ENCODE measurements at places on chromosomes 3 and 15. TPM values are rescaled to one million over a fixed set of nuclear protein-coding genes. Genes with fewer than 3 reads are reported as not detected.

ARPIN gene
- 15.9 TPM for total RNA-seq

ARNT2 gene
- 56.6 TPM for total RNA-seq

ADCY5 gene
- total RNA-seq = 30.7 TPM

MCTP2 gene
- total RNA-seq = 0.62 TPM

PP2D1 gene
- not detected for total RNA-seq

ESYT3 gene
- total RNA-seq = 0.31 TPM

IFT122 gene
- 23.7 TPM for total RNA-seq

GPR160 gene
- 2.5 TPM for total RNA-seq

ALDH1L1 gene
- total RNA-seq = 2.7 TPM

IQCF5 gene
- total RNA-seq = not detected

ZNF774 gene
- total RNA-seq = 6.1 TPM

C3orf22 gene
- total RNA-seq = not detected

STX19 gene
- total RNA-seq = not detected

PLSCR2 gene
- total RNA-seq = not detected

DNA sequence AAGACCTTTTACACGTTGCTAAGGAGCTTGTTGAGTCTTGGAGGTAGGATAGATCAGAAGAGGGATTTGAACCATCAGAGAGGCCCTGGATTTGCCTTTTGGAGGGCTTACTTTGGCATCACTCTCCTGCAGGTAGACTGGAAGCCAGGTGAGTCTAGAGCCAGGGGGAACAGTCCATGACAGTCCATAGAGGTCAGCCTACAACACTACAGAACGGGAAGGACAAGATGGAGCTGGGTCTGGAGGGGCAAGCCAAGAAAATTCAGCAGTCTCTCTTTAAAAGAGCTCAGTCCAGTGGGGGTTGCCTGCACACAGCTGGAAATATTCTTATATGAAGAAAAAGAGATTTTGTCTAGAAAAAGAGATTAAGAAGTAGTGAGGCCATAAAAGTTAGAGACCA is 60.7 kb downstream of the HHLA2 start:
- no peak for DNase-seq

DNA sequence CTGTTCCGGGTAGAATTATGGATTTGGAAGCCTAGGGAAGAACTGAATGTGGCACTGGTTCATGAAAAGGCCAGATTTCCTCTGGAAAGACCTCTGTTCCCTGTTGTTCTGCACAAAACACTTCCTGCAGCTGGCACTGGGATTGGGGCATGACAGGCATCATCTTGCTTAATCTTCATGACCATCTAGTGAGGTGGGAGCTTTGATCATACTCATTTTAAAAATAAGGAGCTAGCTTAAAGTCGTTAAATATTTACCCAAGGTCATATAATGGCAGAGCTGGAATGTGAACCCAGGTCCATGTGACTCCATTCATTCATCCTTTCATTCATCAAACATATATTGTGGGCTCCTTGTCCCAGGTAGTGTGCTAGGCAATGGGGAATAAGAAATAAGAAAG is 40.4 kb downstream of the EBLN2 start:
- no peak for DNase-seq

DNA sequence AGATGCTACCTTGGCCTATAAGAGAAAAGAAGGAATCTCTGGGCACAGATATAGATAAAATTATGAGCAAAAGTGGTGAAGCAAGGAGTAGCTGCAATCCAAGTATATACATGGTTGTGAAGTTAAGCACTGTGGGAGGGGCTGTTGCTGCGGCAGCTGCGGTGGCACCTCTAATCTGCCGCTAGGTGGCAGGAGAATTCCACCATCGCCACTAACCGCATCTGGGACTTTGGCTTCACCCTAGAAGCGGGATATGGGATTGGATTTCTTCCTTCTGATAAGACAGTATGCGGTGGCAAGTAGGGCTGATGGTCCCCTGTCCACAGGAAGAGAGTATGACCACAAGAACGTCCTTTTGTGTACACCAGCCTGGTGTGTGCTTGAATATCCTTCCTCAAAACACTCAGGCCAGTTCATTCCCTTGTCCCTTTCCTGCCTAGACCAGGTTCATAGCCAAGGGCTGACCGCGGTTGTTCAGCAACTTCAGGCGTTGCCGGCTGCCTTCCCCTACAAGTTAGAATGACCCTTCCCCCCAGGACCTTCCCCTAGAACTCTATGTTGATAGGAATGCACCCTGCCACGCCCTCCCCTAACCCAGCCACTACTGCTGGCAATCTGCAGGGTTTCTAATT is 5.1 kb downstream of the MAGEL2 start:
- DNase-seq = peak; percentile 13

- no peak for DNase-seq
Measured at GRCh38 chr3:38143511-38143910, 5.0 kb downstream of the MYD88 start.

GRCh38 chr3:125594581-125595011 is 701 bp downstream of the OSBPL11 start:
- DNase-seq = no peak

GRCh38 chr3:61872077-61872706 is 310.8 kb downstream of the PTPRG start:
- DNase-seq = no peak

- no peak for DNase-seq
Measured at GRCh38 chr3:164393171-164393570, 685.1 kb downstream of the SI start.

DNA sequence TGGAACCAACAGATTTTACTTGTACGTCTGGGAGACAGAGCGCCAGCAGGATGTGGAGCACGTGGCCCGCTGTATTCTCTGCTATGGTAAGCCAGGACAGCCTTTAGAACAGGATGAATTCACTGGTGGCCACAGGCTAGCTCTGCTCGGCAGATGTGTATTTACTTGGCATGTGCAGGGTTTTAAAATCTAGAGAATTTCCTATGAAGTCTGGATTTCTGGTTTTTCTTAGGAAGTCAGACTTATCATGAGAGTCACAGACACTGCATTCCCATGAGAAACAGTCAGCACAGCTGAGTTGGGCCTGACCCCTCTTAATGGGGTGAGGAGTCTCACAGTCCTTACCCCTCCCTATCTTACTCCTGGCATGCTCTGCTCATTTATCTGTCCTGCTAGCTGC is 84.6 kb upstream of the COL6A5 start:
- DNase-seq = no peak

DNA sequence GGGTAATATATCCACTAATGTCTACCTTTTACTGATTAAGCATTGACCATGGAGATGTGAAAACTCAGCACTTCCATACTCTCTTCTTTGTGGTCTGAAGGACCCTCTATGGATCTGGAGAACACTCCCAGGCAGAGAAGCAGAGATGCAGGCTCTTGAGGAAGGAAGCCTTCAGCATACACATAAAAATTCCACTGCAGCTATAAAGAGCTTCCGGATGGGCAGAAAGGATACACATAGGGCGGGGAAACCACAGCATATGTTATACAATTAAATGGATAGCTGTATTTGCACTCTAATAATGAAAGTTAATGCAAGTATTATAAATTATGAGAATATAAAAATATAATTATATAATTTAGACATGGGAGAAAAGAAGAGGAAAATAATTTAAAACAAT is 1258.2 kb upstream of the ALCAM start:
- DNase-seq = no peak

DNA sequence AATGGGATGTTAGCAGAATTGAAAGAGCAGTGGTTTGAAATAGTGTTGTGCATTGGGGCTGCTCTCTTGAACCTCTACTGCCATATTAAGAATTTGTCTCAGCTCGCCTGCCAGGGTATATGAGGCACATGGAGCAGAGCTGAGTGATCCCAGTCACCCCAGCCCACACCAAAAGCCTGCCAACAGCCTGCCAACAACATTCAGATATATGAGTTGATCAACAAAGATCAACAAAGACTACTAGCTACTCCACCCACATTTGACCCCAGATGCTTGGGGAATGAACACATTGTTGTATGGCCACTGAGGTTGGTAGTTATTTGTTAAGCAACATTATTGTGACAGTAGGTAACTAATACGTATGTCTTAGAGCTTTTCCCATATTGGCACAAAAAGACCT is 570.9 kb upstream of the IL12A start:
- no peak for DNase-seq

- no peak for DNase-seq
Measured at GRCh38 chr3:194129581-194130133, 6.3 kb upstream of the HES1 start.

DNA sequence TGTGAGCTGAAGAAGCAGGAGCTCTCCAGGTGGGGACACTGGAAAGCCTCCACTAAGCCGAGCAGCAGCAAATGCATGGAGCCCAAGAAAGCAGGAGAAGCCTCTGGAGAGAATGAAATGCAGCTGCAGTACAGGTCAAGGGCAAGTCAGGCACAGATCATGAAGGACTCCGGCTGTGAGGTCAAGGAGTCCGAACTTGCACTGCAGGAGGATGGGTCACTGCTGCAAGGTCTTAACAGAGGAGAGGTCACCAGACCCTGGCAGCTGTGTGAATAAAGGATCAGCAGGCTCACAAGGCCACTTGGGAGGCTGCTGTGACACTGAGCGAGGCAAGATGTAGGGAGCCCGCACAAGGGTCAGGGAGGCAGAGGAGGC is 24.7 kb upstream of the SLC41A3 start:
- DNase-seq = no peak

GRCh38 chr3:98259707-98260106 is 4.3 kb upstream of the OR5H6 start:
- no peak for DNase-seq

- no peak for DNase-seq
Measured at GRCh38 chr3:33956776-33957175, 158.3 kb downstream of the PDCD6IP start.

GRCh38 chr3:167773584-167773983 is 38.1 kb downstream of the SERPINI1 start:
- DNase-seq = no peak

DNA sequence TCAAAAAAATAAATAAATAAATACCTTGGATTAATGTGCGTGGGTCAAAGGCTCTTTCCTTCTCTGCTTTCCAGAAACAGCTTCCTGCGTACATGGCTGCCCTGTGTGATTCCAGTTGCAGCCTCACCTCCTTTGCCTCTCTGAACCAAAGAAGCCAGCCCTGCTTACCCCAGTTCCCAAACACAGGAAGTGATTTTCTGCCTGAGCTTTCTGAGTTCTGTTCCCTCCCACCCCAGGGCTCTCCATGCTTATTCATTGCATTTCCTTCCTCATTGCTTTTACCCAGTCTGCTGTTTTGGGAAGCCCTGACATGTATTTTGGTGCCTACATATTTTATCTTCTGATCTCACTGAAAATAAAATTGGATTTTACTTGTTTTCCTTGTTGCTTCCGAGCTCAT is 15.4 kb downstream of the ZSCAN2 start:
- no peak for DNase-seq

DNA sequence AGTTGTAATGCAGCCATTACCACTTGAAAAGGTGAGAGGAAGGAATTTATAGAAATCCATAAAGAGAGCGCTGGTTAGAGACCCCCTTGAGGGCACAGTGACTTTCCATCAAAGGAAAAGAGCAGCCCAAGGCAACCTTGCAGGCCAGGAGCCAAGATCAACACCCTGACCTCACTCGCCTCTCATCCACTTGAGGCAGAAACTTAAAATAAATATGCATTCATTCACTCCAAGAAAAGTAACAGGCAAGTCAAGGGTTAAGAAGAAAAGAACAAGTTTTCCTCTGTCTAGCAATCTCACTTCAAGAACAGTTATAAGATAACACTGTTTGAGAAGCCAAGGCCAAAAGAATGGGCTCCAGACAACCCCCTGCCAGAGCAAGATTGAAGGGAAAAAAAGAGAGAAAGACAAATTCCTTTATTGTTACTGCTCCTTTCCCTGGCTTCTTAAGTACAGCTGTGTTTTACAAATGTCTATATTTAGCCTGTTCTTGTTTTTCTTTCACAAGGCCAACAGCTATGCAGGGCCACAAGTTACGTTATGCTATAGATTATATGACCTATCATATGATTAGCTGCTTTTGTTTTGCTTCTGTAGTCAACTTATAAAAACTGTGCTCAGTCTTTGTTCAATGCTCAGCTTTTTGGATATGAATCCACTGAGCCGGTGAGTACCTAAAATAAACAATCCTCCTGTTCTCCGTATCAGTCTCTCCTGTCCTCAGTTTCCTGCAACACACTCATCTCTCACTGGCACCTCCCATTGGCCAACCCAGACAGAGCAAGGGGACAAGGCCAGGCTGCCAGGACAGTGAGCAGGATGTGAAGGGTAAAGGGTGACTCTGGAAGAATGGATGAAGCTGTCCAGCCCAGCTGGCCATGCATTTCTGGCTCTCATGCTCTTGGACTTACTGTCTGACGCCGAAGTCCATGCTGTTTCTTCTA is 15.8 kb upstream of the SSUH2 start:
- DNase-seq = no peak

DNA sequence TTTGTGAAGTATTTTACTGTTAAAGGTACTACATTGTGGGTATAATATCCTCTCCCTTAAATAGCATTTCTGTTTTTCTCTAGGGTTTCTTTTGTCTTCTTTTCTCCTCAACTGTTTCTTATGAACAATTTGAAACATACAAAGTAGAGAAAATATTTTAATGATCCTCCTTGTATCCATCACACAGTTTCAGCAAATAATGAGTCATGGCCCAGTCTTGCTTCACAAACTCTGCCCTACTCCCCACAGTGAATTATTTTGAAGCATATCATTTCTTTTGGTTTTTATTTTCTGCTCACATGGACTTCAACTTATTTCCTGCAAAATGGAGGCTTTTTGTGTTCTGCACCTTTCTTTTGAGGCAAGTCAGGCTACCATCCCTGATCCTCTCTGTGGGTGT is 6.1 kb upstream of the SCAANT1 start:
- no peak for DNase-seq

DNA sequence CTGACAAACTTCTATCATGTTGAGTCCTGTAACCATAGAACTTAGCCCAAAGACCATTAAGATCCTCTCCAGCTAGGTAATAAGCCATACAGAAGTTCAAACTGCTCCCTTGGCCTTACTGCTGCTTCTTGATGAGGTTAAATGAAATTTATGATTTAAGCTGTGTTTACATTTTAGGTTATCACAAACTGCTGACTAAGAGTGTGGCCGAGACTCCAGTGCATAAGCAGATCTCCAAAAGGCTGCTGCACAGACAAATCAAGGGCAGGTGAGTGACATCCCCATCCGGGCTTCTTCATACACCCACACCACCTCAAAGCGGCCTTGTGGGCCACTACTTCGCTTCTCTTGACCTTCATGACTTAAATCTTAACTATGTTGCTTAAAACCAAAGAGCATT is 39.0 kb downstream of the KIF7 start:
- DNase-seq = no peak
